Substantia nigra (tissue), 51 donors: ENCODE measurements at places on chromosomes 3 and 15.

GRCh38 chr3:16295298-16295890 is 30.4 kb downstream of the OXNAD1 start:
- DNase-seq: no peak

- DNase-seq: no peak
Observed at GRCh38 chr3:105511031-105511430, 144.3 kb downstream of the ALCAM start.

- DNase-seq: no peak
Observed at GRCh38 chr3:190517687-190518086, 3.8 kb downstream of the IL1RAP start.

DNA sequence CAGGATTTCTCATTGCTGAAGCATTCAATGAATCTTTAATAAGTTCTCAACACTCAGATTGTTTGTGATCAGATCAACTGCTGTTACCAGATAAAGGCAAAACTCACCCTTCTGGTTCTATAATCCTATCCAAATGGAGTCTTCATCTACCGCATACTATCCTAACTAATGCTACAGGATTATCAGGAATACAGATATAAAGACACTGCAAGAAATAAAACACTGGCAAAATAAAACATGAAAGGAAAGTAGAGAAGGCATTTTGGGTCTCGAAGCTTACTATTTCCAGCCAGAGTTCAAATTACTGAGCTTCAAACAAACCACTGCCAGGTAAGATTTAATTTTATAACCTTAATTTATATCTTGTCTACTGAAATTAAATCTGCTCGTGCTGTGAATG is 524 bp downstream of the CHRM5 start:
- no peak for DNase-seq

DNA sequence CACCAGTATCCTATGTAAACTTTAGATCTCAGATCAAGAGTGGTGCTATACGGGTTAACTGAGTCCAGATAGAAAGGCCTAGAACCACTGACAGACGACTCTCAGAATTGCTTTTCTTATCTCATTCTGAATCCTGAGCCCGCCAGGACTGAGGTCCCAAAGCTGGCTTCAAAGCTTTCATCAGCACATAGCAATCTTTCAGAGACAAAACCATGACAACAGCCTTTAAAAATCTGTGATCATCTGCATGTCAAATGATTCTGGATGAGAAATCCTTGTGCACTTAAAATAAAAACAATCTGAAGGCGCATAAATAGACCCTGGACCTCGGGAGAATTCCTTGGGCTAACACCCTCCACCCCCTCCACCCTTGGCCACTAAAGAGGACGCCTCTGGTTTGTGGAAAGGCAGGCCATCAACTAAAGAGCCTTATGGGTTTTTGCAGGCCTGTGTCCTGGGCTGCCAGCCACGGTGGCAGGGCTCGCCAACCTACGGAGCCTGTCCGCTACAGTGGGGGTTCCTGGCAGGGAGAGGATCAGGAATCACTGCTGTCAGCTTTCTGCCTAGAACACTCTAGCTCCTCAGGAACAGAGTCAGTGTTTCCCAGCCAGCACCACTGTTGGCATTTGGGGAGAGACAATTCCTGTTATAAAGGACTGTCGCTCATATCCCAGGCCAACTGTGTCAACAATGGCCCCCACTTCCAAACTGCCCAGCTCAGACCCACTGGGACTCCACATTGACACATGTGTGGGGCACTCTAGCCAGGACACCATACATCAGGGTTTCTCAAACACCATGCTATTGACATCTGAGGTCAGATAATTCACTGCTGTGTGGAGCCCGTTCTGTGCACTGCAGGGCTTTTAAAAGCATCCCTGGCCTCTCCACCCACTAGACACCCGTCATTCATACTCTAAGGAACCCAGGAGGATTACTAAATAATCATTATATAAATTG is 20.2 kb downstream of the TLE3 start:
- DNase-seq: no peak

DNA sequence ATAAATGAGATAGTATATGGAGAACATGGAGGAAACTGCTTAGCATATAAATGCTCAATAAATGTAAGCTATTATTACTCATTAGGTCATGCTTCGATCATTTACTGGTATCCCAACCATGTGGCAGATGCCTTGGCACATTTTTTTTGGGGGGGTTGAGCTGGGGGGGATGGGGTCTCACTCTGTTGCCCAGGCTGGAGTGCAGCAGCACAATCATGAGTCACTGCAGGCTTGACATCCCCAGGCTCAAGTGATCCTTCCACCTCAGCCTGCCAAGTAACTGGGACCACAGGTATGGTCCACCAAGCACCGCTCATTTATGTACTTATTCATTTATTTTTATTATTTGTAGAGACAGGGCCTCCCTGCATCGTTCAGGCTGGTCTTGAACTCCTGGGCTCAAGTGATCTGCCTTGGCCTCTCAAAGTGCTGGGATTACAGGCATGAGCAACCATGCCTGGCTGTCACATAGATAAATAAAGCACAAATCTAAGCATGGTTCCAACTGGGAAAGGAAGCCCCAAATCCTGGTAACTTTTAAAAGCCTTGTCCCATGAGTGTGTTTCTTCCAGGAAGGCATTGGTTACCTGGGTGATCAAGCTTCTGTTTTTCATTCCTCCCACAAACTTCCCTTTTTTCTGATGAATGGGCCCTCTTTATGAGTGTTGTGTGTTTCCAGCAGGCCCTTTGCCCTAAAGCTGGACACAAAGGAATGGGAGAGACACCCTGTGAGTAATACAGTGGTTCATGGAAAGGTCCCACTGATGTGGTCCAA is 147.4 kb upstream of the UMPS start:
- DNase-seq: no peak

- DNase-seq: peak; percentile 4
Observed at GRCh38 chr3:183766745-183767606, 58.4 kb downstream of the MAP6D1 start.

DNA sequence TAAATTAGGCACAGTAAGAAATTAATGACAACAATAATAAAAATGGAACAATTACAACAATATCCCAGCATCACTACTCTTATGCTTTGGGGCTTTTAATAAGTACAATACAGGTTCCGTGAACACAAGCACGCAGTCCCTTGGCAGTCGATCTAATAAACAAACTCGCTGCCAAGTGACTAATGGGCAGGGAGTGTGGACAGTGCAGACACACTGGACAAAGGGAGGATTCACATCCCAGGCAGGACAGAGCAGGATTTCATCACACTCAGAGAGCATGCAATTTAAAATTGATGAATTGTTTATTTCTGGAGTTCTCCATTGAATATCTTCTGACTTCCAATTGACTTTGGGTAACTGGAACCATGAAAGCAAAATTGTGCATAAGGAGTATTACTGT is 524.1 kb upstream of the CFAP20DC start:
- peak; percentile 18 for DNase-seq

DNA sequence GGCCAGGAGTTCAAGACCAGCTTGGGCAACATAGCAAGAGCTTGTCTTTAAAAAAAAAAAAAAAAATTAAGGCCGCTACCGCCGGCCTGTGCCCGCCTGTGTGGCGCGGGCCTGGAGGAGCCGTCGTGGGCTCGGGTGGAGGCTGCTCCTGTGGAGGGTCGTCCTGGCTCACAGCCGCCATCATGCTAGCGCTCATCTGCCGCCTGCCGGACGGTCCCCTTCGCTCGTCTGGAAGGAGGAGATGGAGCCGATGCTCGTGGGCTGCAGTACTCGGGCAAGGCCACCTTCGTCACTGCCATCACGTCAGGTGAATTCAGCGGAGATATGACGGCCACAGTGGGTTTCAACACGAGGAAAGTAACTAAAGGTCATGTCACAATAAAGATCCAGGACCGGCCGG is 37.4 kb downstream of the TFRC start:
- DNase-seq: no peak

DNA sequence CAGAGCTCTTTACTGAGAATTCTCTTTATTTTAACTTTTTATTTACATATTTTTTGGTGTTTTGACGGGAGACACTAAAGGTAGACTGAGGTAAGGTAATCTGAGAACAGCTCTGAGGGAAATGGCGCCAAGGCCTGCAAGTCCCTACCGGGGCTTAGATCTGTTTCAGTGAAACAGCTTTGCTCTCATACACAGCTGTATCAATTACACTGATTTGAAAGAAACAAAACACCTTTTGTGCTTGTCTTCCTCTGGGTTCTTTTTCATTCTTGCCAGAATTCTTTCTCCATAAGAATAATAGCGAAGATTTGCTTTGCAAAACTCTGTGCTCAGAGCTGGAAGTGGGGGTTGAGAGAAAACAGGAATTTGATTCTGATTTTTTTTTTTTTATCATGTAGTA is 79.5 kb upstream of the PEX5L start:
- no peak for DNase-seq

DNA sequence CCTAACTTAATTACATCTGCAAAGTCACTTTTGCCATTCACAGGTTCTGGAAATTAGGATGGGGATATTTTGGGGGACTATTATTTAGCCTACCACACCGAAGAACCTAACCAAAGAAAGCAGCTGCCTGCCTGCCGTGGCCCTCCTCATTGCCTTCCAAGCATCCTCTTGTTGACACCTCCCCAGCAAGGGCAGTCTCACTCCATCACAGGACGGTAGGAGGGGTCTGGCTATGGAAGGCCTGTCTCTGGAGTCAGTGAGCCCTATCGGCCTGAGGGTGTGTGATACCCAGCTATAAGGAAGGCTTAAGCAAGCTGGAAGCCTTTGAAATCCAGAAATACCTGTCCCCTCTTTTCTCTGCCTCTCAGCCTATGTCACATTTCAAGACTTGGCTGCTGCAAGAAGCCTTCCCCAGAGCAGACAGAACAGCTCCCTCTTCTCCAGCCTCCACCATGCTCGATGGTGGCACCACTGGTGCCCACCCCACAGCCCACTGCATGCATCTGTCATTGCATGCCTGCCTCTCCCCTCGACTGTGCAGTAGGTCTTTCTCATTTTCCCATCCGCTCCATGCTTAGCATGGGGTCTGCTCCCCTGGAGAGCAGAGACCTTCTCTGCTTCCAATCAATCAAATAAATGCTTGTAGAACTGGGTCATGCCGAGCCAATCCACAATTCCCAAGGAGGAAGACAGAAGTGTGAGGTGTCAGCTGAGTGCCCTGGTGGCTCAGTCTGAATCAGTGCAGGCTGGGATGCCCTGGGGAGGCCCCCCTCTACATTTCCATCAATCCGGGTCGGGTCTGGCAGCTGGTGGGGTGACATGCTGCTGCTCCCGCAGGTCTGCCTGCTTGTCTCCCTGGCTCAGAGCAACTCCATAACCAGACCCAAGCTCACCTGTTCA is 23.9 kb upstream of the LOXL1 start:
- DNase-seq: no peak

DNA sequence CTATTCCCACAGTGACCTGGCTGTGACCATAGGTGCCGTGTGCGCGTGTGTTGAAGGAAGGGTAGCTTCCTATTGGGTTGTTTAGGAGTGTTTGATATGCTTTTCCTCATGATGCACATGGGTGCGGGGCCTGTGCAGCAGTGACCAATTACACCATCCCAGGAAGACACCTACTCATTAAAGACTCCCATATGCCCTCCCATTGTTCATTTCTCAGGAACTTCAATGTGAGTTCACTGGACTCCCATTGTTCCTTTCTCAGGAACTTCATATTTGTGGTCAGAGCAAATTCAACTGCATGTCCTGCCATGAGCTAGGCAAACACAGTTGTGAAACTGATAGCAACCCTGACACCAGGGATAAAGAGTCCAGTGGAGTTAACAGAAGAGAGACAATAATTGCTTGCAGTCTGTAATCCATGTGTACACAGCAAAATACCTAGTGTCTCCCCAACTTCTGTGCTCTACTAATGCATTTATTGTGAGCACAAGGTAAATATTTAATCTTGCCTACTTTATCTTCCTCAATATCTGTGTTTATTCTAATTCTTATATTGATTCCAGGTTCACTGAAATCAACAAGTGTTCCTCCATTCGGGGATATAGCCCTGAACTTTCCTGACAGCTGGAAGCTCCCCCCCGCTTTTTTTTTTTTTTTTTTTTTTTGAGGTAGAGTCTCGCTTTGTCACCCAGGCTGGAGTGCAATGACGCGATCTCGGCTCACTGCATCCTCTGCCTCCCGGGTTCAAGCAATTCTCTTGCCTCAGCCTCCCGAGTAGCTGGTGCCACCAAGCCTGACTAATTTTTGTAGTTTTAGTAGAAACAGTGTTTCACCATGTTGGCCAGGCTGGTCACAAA is 57.5 kb upstream of the GCNT3 start:
- DNase-seq: no peak

GRCh38 chr15:27826411-27826810 is 272.7 kb downstream of the OCA2 start:
- DNase-seq: no peak

DNA sequence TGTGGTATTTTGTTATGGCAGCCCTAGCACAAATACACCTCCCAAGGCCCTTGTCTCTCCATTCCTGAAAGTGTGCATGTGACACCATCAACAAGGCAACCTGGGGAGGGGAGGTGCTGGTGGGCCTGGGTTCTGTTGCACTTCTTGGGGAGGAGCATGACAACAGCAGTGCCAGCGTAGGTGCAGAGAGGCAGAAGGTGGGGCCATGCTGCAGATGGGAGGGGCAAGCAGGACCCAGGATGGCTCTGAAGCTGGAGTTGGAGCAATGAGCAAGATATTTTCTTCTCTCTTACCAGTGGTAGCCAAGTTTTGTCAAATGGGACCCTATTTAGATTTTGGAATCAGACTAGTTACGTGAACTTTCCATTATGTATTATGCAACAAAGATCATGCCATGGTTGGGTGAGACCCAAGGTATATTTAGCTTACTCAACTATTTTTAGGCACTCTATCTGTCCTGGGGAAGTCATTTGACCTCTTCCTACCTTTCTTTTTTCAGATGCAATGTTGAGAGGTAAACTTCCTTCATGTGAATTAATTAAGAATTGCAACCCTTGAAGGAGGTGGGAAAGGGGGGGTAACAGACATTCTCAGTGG is 3.4 kb downstream of the FYCO1 start:
- no peak for DNase-seq

DNA sequence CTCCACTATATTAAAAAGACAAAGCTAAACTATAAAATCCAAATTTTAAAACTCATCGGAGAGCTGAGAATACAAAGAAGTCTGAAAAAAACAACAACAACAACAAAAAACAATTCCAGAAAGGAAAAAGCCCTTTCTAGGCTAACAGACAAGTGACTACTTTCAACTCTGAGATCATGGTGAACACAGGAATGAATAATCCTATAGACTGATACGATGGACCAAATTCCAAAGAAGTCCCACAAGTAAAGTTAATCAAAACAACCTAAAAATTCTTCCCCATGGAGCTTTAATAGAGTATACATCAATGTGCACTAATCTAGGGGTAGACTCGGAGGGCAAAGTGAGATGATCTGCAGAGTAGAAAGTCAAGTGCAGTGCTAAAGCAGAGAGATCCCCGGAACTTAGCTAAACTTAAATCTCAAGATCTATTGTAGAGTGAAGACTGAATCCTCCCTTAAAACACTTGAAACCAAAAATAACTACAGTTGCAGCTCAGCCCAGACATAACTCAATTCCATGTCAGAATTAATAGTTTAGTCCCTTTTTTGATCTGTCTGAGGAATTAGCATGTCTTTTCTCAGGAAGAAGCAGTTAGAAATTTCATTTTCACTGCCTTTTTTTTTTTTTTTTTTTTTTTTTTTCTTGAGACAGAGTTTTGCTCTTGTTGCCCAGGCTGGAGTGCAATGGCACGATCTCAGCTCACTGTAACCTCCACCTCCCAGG is 43.5 kb downstream of the MYO9A start:
- no peak for DNase-seq

- no peak for DNase-seq
Observed at GRCh38 chr3:23519314-23520208, 286.2 kb upstream of the UBE2E1 start.

- peak; percentile 34 for DNase-seq
Observed at GRCh38 chr15:34366271-34367065, 528 bp downstream of the LPCAT4 start.
